ENCODE measurements at places on chromosomes 7 and 10.
A peak's percentile ranks its signal among the peaks of the same experiment; 100 is the strongest.

DNA sequence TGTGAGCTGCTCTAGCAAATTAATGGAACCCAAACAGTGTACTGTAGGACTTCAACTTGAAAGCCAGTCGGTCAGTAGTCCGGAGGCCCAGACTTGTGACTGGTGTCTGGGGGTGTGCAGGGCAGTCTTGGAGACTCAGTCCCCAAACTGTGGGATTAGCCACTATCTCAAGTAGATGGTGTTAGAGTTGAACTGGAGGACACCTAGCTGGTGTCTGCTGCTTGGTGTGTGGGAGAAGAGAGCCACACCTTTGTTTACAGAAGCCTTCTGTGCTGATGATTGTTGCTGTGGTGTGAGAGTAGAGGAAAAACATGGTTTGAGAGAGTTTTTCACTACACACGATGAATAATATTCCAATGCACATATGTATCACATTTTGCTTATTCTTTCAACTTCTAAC is 47.4 kb downstream of the CUL2 start:
- DNase-seq: no peak

DNA sequence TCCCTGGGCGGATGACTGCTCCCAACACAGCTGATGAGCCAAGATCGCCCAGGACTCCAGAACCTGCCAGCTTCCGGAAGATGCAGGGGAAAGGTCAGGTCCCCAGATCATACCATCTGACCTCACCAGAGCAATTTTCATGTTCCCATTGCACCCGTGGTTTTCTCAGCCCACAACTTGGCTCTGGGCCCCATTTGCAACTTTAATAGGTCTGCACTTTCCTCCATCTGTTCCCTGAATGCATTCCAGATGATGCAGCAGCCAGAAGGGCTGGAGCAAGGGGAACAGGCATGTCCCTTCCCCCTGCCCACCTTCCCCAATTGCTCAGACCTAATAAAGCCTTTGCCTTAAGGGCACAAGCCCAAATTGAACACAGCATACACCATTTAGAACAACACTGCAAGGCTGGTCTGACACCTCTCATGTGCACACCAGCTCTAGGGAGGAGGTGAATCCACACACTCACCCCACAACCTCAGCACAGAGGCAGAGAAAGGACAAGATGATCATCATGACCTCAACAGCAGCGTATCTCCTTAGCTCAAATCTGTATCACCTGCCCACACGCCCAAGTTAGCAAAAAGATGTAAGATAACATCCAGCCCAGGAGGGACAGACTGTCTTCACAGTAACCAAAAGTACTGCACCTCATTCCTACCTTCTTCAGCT is 87.5 kb downstream of the PLXNA4 start:
- DNase-seq: no peak

DNA sequence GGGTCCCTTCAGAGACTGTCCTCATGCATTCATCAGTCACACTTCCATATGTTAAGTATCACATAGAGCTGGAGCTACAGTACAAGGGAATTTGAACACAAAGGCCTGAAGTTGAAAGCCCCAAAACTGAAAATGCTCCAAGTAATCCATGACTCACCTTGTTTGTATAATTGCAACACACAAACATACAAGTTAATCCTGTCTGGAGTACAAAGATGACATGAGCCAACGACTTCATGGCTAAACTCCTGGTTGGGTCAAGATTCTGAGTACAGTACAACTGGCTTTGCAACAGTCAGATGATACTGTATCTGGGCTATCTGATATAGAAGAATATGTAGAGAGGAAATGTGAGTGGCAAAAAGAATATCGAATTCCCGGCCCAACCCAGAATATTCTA is 73.1 kb upstream of the AASS start:
- no peak for DNase-seq

- DNase-seq: no peak
Measured at GRCh38 chr10:32582946-32583345, 137.0 kb downstream of the CCDC7 start.

DNA sequence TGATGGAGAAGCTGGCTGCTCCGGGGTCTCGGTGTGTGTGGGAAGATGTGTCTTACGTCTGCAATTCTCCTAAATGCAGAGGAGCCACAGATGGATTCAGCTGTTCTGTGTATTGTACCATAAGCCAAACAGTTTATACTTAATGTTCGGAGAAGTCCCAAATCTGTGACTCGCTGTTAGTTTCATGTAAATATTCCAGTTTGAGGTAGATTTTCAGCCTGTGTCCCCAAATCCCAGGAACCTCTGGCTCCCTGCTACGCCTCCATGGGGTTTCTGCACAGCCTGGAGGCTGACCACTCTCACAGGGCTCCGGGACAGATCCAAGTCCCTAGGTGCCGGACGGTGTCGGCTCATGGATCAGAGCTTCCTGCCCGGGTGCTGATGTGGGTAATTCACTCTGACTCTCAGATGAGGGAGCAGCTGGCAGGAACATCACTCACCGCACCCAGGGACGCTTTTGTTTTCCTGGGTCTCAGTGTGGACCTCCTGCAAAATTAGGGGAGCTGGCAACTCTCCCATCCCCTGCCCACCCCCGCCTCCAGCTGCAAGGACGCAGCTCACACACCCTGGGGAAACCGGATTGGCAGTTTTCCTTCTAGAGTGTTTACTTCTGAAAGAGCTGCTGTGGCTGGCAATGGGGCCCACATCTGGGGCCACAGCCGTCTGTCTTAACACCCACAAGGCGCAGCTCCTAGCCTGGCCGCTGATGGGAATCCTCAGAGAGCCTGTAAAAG is 421.1 kb upstream of the FOXK1 start:
- no peak for DNase-seq

DNA sequence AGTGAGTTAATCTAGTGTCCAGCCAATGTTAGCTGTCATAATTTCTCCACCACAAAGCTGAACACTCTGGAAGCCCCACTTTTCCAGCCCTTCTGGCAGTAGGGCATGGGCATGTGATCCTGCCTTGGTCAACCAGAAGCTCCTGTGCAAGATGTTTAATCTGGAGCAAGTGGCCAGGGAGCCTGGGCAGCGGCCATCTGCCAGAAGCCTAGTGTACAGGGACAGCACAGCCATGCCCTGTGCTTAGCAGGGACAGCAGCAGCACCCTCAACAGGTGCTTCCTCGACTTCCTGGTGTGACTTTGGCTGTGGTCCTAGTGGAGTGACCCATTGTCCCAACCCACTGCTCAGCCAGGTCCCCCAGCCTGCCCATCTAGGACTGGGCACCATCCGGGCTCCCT is 10.3 kb downstream of the RBP3 start:
- DNase-seq: no peak

- DNase-seq: no peak
Measured at GRCh38 chr10:59586407-59586891, 123.2 kb downstream of the SLC16A9 start.

DNA sequence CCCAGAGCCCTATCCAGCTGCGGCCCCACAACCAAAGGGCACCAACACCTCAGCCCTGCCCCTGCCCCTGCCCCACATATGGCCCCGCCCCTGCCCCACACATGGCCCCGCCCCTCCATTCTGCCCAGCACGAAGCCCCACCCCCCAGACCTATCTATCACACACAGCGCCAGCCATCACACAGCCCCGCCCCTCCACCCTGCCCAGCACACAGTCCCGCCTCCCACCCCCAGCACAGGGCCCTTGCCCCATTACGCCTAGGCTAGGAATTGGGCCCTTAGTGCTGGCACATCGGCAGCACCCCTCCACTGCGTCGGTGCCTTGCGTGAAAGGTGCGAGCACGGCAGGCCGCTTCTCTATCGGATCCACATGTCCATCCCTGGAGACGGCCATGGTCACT is 126.8 kb downstream of the MAD1L1 start:
- no peak for DNase-seq

- DNase-seq: no peak
Measured at GRCh38 chr10:74652664-74653063, 173.7 kb upstream of the KAT6B start.

GRCh38 chr10:62820586-62820985 is 4.4 kb upstream of the EGR2 start:
- no peak for DNase-seq

DNA sequence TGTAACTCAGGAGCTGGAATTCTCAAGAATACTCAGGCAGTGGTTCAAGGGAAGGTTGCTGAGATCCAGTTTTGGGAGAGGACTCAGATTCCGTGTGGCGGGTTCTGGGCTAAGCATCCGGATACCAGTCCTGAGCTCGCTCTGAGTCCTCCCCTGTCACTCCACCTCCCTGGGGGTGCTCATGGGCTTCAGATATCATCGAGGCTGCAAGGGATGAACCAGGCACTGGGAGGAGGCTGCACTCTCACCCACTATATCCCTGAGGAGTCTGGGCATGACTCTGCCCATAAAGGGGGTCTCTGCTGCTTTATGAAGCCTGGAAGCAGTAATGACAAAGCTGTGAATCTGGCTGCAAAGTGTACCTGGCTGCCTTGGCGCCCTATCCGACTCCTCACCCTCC is 188.5 kb downstream of the TNS3 start:
- DNase-seq: no peak

DNA sequence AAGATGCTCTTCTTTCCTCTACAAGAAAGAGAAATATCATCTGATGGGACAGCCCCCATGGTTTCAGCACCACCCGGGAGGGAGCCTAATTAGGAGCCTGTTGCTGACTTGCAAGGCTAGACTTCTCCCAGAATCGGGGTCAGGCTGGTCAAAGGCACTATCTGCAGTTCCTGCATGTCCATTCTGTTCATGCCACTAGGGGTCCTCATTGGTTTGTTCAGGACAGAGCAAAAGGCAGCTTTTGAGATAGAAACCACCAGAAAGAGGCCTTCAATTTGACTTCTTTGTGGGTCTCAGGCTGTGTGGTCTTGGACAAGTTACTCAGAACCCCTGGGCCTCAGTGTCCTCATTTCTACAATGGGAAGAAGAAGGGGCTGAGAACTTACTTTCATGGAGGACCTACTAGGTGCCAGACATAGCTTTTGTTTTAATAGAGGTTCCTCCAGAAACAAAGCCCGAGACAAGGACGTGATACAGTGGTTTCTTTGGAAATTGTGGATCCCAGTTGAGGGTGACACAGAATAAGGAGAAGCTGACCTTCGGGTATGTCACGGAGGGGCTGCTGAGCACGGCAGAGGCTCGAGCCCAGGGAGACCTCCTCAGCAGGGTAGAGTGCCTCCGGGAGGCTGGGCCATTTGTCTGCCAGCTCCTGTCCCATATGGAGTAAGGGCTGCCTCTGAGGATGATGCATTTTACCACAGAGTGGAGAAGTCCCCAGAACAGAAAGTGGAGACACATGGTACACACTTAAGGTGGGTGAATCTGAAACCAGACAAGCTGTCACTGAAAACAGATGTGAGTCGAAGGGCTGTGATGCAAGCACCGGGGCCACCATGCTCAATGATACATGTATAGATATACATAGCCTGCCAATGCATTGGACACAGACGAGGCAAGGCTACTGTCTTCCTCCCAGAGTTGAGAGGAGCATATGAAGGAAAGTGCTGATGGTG is 33.1 kb upstream of the NEUROD6 start:
- DNase-seq: no peak

DNA sequence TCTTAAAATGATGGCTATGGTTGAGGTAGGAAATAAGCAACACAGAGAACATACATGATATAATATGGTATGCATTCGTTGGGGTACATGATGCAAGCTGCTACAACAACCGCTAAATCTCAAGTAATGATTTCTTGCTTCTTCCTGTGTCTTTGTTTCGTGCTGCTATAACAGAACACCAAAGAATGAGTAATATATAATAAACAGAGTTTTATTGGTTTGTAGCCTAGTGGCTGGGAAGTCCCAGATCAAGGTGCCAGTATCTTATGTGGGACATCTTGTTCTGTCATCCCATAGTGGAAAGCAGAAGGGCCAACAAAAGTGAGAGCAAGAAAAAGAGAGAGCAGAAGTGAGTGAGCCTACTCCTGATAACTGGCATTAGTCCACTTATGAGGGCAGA is 689.7 kb downstream of the SUGCT start:
- DNase-seq: no peak

DNA sequence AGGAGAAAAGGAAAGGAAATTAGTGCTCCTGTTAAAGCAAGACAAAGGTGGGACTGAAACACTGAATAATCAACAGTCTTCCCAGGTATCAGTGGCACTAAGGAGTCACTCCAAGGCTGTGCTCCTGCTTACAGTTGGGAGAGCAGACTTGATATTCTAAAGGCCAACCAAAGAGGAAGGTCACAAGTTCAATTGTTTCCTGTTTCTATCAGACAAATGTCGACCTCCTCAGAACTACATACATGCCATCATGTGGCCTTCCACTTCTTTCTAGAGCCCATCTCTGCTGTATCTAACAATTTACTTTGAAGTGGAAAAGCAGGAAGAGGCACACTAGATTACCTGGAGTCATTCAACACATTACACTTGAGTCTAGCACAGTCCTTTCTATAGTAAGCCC is 3.4 kb downstream of the ZNF239 start:
- DNase-seq: no peak

DNA sequence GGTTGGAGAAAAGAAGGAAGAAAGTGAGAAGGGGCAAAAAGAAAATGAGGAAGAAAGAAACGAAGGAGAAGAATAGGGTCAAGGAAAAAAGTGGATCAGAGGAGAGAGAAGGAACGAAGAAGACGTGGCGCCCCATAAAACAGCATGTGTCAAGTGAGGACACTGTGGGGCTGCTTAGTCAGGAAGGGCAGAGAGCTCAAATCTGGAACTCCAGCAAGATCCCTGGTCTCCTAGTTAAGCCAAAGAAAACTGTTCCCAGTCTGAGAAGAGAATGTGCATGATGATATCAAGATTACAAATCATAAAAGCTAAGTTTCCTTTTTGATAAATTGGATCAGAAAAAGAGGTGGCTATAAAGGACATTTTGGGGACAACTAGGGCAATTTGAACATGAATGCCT is 33.0 kb downstream of the CREB3L2 start:
- no peak for DNase-seq

GRCh38 chr7:3592401-3593134 is 291.5 kb downstream of the SDK1 start:
- DNase-seq: no peak

GRCh38 chr10:128036746-128037543 is 89.3 kb downstream of the MKI67 start:
- no peak for DNase-seq

DNA sequence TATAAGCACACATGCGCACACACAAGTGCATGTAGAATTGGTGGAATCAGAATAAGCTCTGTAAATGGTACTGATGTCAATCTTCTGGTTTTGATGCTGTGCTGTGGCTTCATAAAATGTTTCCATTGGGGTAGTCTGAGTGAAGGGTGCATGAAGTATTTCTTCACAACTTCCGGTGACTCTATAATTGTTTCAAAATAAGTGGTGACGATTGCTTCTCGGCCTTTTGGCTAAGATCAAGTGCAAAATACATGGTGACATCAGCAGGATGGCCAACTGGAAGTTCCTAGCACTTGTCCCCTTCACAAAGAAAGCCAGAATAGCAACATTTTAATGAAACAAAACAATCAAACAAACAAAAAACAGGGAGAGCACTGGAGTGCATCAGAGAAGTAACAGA is 41.6 kb upstream of the CAMK2B start:
- no peak for DNase-seq

GRCh38 chr10:74822521-74823089 is 3.8 kb upstream of the KAT6B start:
- DNase-seq: no peak

DNA sequence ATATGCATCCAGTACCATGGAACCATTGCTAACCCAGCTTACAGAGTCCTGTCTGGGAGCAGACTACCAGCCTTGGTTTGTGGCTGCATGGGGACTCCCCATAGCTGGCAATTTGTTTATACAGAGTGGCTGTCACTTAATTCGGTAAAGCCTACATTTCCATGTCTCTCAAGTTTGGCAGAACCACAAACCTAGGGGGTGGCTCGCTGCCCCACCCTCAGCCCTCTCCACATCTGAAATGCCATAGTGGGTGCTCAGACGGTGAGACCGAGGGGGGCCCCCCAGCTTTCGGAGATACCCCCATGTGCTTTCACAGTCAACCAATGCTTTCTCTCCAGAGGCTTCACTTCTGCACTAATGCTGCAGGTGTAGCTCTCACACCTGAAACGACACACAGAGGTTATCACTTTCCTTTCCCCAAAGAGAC is 75.5 kb upstream of the KAT6B start:
- peak; percentile 11 for DNase-seq

Measured in activated CD8-positive, alpha-beta memory T cell treated with anti-CD3 and anti-CD28 coated beads for 1 hour (primary cell).